ENCODE measurements at places on chromosomes 12 and 14. TPM values are rescaled to one million over a fixed set of nuclear protein-coding genes. Genes with fewer than 3 reads are reported as not detected.

- H3K36me3 ChIP-seq, result no peaks in the 10 kb centered on the region
- no peaks in the 10 kb centered on the region for H3K27me3 ChIP-seq
- H3K27ac ChIP-seq, result peak overlapping the region; percentile 57
- no peak overlapping the region for H3K4me3 ChIP-seq
These were observed 73.9 kb downstream of the NEDD1 start for GRCh38 chr12:96980991-96981414.

Gene STAC3
- 0.75 TPM for total RNA-seq

- H3K4me3 ChIP-seq, result no peak overlapping the region
- no peak overlapping the region for H3K27ac ChIP-seq
- H3K4me1 ChIP-seq, result no peaks in the 10 kb centered on the region
- DNase-seq, result no peak
- no peaks in the 10 kb centered on the region for H3K36me3 ChIP-seq
These were observed 5.9 kb downstream of the RIN3 start for GRCh38 chr14:92519246-92520101.

- peak; percentile 35 for DNase-seq
- H3K4me3 ChIP-seq, result no peak overlapping the region
- H3K27ac ChIP-seq, result no peak overlapping the region
- no peaks in the 10 kb centered on the region for H3K27me3 ChIP-seq
These were observed 11.6 kb downstream of the SETD3 start for GRCh38 chr14:99468836-99469592.

DNA sequence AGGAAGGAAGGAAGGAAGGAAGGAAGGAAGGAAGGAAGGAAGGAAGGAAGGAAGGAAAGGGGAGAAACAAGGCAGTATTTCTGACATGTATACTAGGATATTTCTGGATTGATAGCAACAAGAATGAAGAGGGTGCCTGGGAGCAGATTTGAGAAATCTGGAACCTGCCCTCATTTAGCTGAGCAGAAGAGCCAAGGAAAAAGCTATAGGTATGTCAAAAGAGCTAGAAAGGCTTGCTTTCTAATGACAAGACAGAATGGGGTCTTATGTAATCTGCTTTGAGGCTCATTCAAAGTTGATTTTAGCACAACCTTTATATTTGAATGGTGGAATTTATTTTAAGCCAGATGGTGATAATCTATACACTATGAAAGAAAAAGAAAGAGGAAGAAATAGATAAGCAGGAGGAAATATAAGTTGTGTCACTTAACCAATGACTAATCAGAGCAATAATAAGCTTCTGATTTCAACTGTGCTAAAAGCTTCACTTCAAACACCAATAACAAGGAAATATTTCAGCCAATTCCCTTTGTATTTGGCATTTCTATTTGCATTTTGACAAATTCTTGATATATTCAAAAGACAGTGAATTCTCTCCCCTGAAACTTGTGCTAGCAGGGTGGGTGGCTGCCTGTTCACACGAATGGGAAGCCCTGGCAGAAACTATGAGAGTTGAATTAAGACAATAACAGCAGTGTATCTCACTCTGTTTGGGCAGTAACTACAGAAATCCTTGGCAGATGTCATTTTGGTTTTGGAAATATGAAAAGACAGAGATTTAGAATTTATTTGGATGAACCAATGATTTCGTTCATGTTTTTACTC, 76.3 kb upstream of the FLRT2 start:
- H3K27me3 ChIP-seq, result no peaks in the 10 kb centered on the region
- no peak overlapping the region for H3K27ac ChIP-seq
- H3K4me3 ChIP-seq, result no peak overlapping the region
- H3K4me1 ChIP-seq, result no peaks in the 10 kb centered on the region

Gene GPR135
- 6.7 TPM for total RNA-seq

Gene FRMD6
- 498 TPM for total RNA-seq

DNA sequence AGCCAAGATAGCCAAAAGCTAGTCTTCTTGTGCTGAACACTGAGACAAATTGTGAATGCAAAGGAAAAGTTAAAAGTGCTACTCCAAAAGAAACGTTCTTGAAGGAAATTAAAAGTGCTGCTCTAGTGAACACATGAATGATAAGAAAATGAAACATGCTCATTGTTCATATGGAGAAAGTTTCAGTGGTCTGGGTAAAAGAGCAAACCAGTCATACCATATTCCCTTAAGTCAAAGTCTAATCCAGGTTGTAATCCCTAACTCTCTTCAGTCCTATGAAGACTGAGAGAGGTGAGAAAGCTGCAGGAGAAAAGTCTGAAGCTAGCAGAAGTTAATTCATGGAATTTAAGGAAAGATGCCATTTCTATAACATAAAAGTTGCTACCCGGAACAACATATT, 121.5 kb downstream of the MNAT1 start:
- no peaks in the 10 kb centered on the region for H3K4me1 ChIP-seq
- H3K4me3 ChIP-seq, result no peak overlapping the region
- H3K27me3 ChIP-seq, result no peaks in the 10 kb centered on the region

DNA sequence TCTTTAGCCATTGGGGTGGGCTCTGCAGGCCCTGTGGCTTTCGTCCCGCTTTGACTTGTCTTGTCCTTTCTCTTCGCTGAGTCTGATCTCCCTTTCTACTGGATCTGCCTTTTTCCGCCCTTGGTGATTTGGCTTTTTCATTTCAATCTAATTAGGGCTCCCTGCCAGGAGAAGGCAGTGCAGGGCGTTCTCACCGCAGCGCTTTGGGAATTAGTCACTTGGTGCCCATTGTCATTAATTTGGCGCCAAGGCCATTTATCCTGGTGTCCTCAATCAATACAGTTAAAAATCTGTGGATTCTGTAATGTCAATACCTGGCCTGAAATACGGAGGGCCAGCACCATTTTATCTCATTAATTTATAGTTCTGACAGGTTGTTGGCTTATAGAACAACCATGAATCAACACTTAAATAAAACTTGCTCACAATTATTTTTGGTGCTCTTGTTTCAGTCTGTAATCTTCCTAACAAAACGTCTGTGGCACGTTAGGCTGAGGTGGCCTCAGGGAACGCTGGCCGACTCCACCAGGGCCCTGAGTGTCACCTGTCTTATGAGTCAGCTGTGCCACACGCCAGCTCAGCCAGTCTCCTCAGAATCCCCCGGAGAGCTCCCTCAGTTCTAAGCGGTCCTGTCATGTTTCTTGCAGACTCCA, 115.7 kb downstream of the BEGAIN start:
- no peaks in the 10 kb centered on the region for H3K27me3 ChIP-seq
- H3K27ac ChIP-seq, result no peak overlapping the region
- H3K36me3 ChIP-seq, result no peaks in the 10 kb centered on the region
- DNase-seq, result peak; percentile 73
- H3K4me1 ChIP-seq, result peaks cover 19% of the 10 kb centered on the region

Gene C12orf56
- not detected for total RNA-seq

DNA sequence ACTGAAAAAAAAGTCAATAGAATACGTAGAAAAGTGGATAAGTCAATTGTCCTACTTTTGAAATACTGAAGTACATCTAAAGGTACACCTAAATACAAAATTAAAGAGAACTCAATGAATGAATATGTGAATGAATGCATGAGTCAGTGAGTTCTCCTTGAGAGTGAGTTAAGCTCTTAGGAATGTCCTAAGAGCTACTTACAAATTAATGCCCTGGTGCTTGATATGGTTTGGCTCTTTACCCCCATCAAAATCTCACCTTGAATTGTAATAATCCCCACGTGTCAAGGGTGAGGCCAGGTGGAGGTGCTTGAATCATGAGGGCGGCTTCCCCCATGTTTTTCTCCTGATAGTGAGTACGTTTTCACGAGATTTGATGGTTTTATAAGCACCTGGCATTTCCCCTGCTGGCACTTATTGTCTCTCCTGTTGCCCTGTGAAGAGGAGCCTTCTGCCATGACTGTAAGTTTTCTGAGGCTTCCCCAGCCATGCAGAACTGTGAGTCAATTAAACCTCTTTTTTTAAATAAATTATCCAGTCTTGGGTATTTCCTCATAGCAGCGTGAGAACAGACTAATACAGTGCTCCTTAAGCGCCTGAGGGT, 192.2 kb upstream of the ARHGAP5 start:
- H3K4me1 ChIP-seq, result peaks cover 33% of the 10 kb centered on the region
- no peak overlapping the region for H3K27ac ChIP-seq
- H3K4me3 ChIP-seq, result no peak overlapping the region
- H3K27me3 ChIP-seq, result no peaks in the 10 kb centered on the region
- H3K36me3 ChIP-seq, result no peaks in the 10 kb centered on the region

Gene ANG
- total RNA-seq, result 5.2 TPM

DNA sequence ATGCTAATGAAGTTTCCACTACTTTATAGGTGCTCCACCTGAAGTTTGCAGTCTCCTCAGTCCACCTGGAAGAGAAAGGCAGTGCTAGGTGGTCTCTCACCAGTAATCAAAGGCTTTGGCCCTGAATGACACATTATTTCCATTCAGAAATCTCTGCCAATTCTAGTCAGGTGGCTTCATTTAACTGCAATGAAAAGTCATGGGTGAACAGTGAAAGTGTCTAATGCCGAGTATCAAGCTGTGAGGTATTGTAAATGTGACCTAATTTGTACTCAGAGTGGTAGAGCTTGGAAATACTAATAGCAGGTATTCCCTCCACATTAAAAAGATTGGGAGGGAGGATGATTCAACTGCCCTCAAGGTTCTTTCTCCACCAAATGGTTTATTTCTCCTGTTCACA, 220.9 kb upstream of the LRFN5 start:
- no peaks in the 10 kb centered on the region for H3K36me3 ChIP-seq
- no peak overlapping the region for H3K27ac ChIP-seq
- no peak for DNase-seq
- no peaks in the 10 kb centered on the region for H3K4me1 ChIP-seq
- no peak overlapping the region for H3K4me3 ChIP-seq
- H3K27me3 ChIP-seq, result no peaks in the 10 kb centered on the region

DNA sequence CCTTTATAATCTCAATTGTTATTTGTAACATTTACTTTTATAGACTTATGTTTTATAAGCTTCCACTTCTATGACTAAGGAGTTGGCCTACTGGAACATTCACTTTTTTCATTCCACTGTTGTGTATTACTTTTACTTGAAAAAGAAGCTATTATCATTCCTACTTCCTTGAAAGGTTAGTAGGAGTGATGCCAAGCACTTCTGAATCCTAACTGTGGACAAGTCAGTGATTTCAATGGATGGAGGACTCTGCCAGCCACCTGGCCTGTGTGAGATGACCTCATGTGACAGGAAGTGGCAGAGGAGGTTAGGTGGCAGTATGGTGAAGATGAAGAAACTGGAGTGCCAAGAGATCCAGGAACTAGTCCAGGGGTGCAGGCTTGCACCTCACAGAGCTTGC, 46.0 kb downstream of the TECPR2 start:
- H3K27ac ChIP-seq, result no peak overlapping the region
- H3K4me1 ChIP-seq, result no peaks in the 10 kb centered on the region
- H3K27me3 ChIP-seq, result no peaks in the 10 kb centered on the region
- no peak overlapping the region for H3K4me3 ChIP-seq
- peaks cover 6% of the 10 kb centered on the region for H3K36me3 ChIP-seq

GRCh38 chr12:57722716-57723629, 15.6 kb downstream of the AGAP2 start:
- peaks cover 12% of the 10 kb centered on the region for H3K27me3 ChIP-seq
- H3K36me3 ChIP-seq, result peaks cover 20% of the 10 kb centered on the region
- H3K27ac ChIP-seq, result no peak overlapping the region
- no peak for DNase-seq
- no peak overlapping the region for H3K4me3 ChIP-seq

GRCh38 chr12:2651068-2651965, 143.5 kb upstream of the FKBP4 start:
- no peaks in the 10 kb centered on the region for H3K36me3 ChIP-seq
- no peak for DNase-seq
- peaks cover 3% of the 10 kb centered on the region for H3K27me3 ChIP-seq
- no peaks in the 10 kb centered on the region for H3K4me1 ChIP-seq
- no peak overlapping the region for H3K4me3 ChIP-seq

DNA sequence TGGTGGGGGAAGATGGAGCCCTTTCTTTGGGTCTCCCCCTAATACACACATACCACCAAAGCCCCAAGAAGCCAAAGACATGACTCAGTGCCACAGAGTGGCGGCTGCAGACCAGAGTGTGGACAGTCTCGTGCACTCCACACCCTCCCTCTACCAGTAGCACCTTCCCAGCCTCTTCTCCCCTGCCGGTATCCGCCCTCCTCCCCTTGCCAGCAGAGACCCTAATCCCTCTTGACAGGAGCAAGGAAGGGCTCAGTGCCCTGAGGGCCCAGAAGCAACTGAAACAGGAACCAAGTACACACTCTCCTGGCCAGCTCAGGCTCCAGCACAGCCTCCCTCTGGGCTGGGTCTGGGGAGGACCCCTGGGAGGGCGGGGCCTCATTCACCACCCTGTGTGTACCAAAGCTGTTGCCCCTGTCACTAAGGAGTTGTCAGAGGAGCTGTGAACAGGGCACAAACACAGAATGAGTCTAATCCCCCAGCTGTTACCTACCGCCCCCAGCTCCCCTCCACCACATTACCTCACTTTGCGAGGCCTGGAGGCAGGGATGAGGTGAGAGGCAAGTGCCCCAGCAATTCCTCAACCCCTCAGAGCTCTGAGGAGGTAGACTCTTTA, 8.2 kb downstream of the SPRYD3 start:
- no peak for DNase-seq
- no peaks in the 10 kb centered on the region for H3K27me3 ChIP-seq
- H3K27ac ChIP-seq, result no peak overlapping the region

- H3K4me3 ChIP-seq, result no peak overlapping the region
- no peaks in the 10 kb centered on the region for H3K36me3 ChIP-seq
- no peak overlapping the region for H3K27ac ChIP-seq
- DNase-seq, result no peak
- no peaks in the 10 kb centered on the region for H3K27me3 ChIP-seq
These were observed 174.8 kb upstream of the RTL1 start for GRCh38 chr14:101078170-101078891.

DNA sequence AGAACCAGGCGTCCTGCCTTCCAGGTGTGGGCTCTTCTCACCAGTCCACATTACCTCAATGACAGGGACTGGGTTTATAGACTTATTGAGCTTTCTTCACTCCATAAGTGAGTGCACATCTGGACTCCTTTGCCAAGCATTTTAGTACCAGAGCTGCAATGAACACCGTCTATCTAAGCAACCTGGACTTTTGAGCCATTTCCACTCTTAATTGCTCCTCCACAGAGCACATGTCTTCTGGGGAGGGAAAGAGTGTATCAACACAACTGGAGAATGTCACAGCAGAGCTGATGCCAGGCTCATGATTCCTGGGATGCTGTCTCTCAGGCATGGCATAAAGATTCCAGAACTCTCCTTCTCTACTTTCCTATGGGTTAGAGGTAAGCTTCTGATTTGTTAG, 43.0 kb upstream of the BDKRB2 start:
- no peaks in the 10 kb centered on the region for H3K27me3 ChIP-seq
- H3K4me3 ChIP-seq, result no peak overlapping the region
- H3K27ac ChIP-seq, result no peak overlapping the region
- H3K36me3 ChIP-seq, result no peaks in the 10 kb centered on the region
- no peak for DNase-seq
